HFFc6 (cell line): ENCODE measurements at places on chromosomes 7 and 10. TPM values are rescaled to one million over a fixed set of nuclear protein-coding genes. Genes with fewer than 3 reads are reported as not detected.

DNA sequence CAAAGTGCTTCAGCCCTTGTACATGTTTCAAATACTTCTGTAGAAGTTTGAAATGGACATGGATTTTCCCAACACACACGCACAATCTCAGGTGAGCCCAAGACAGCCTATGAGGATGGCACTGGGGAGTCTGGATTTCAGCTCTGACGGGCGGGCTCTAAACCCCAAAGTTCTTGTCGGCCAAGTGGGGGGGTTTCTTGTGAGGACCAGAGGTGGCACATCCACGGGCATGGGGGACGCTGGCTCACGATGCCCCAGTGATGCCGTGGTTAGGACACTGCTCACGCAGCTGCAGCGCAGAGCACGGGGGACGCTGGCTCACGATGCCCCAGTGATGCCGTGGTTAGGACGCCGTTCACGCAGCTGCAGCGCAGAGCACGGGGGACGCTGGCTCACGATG, 280.1 kb downstream of the DNAJB6 start:
- peaks cover 5% of the 10 kb centered on the region for H3K36me3 ChIP-seq
- H3K27ac ChIP-seq: no peak overlapping the region
- no peaks in the 10 kb centered on the region for H3K4me1 ChIP-seq

The CPVL gene
- not detected in 3 replicates for total RNA-seq

DNA sequence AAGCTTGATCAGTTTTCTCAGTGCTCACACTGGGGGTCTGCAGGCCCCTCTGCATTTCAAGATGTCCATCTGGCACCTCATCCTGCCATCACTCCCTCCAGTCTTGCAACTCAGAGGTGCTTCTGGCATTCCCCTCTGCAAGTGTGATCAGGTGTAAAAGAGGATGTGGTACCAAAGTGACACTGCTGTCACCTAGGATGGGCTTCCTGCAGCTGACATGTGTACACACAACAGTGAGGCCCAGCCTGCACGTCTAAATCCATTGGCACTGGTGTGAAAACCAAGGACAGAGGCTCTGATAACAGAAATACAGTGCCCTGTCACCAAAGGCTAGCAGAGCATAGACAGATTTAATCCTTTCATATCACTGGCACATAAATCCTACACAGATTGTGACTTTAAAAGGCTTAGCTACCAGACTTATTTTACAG, 162.5 kb upstream of the CELF2 start:
- peaks cover 3% of the 10 kb centered on the region for H3K27me3 ChIP-seq
- no peak overlapping the region for H3K27ac ChIP-seq
- no peak for DNase-seq
- H3K4me3 ChIP-seq: no peak overlapping the region

GRCh38 chr7:77569514-77570232, 32.6 kb downstream of the PTPN12 start:
- peaks cover 65% of the 10 kb centered on the region for H3K4me1 ChIP-seq
- H3K36me3 ChIP-seq: peaks cover 32% of the 10 kb centered on the region
- H3K4me3 ChIP-seq: peak overlapping the region; percentile 45; the same call in 1 of the 2 replicates
- peak; percentile 12 for DNase-seq
- no peaks in the 10 kb centered on the region; the same call in 1 of the 2 replicates for H3K27me3 ChIP-seq
- H3K27ac ChIP-seq: peak overlapping the region; percentile 89

DNA sequence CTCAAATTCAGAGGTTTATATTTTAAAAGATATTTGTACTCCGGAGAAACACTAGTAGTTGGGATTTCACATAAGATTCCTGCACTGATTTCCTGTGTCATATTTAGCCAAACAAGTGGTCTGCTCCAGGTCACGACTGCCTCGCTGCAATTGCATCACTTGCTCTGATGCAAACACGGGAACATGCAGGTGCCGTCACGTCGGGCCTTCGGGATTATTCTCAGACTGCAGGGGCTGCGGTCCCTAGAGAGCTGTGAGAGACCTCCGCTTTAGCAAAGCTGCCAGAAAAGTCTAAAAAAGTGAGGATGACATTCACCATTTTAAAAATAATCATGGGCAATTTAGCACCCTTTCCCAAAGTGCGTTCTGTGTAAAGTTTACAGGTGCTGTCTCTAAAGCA, 93.5 kb upstream of the DDC start:
- DNase-seq: no peak
- peaks cover 4% of the 10 kb centered on the region; the same call in 1 of the 2 replicates for H3K36me3 ChIP-seq
- peaks cover 51% of the 10 kb centered on the region for H3K4me1 ChIP-seq

- DNase-seq: no peak
- no peak overlapping the region for H3K27ac ChIP-seq
- no peak overlapping the region for H3K4me3 ChIP-seq
- no peaks in the 10 kb centered on the region; the same call in 1 of the 2 replicates for H3K27me3 ChIP-seq
These were observed 42.8 kb upstream of the AKR1C2 start for GRCh38 chr10:5046410-5046809.

- H3K27me3 ChIP-seq: no peaks in the 10 kb centered on the region; the same call in 1 of the 2 replicates
- peaks cover 61% of the 10 kb centered on the region for H3K4me1 ChIP-seq
- no peaks in the 10 kb centered on the region for H3K36me3 ChIP-seq
- H3K4me3 ChIP-seq: no peak overlapping the region
- no peak overlapping the region; the same call in 1 of the 2 replicates for H3K27ac ChIP-seq
These were observed 189.1 kb upstream of the INHBA start for GRCh38 chr7:41891950-41892349.

DNA sequence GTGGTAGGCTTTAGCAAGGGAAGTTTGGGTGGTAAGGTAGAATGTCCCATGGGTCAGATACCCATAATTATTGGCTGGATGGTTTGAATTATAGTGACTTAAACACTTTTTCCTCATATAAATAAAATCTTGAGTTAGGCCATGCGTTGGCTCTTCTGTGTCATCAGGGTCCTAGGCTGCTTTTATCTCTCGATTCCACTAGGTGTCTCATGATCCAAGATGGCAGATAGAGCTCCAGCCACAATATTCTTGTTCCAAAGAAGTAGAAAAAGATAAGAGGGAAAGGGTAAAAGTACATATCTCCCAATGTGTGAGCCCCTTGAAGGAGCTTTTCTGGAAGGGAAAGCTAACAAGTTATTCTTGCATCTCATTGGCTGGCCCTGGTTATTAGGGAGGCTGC, 144.7 kb downstream of the GRK5 start:
- no peak overlapping the region for H3K4me3 ChIP-seq
- H3K36me3 ChIP-seq: peaks cover 46% of the 10 kb centered on the region
- H3K27me3 ChIP-seq: peaks cover 6% of the 10 kb centered on the region
- no peak overlapping the region for H3K27ac ChIP-seq
- DNase-seq: no peak

- peaks cover 10% of the 10 kb centered on the region for H3K4me1 ChIP-seq
- H3K27ac ChIP-seq: no peak overlapping the region
- no peak overlapping the region for H3K4me3 ChIP-seq
- no peak for DNase-seq
- H3K27me3 ChIP-seq: peaks cover 2% of the 10 kb centered on the region; the same call in 1 of the 2 replicates
- H3K36me3 ChIP-seq: no peaks in the 10 kb centered on the region; the same call in 1 of the 2 replicates
These were observed 97.2 kb downstream of the KMT2C start for GRCh38 chr7:152338561-152338960.

DNA sequence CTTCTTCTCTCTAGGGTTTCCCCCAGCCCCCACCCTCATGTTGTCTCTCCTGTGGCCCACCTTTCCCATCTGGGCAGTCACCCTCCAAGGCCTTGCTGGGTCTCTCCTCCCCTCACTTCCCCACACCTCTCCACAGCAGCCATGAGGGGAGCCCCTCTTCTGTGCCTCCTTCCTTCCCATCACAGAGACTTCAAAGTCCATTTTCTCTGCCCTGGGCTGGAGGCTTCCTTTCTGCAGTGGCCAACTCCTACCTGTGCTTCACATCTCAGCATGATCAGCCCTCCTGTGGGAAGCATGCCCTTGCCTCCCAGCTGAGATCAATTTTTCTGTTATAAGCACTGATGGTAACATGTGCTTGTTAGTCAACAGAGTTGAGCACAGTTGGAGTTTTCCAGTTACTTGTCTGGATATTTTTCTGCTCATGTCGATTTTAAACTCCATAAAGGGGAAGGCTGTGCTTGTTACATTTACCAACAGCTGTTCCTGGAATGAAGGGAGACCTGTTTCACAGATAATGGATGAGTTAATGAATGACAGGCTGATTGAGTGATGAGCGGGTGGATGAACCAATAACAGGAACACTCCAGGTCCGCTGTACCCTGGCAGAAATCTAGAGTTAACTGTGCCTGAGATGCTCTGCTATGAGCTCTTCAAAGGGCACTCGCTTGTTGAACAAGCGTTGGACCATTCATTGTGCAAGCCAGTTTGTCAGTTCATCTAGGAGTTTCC, 71.4 kb upstream of the PRSS58 start:
- peaks cover 6% of the 10 kb centered on the region for H3K4me1 ChIP-seq
- H3K4me3 ChIP-seq: no peak overlapping the region
- no peak overlapping the region for H3K27ac ChIP-seq
- H3K36me3 ChIP-seq: no peaks in the 10 kb centered on the region

DNA sequence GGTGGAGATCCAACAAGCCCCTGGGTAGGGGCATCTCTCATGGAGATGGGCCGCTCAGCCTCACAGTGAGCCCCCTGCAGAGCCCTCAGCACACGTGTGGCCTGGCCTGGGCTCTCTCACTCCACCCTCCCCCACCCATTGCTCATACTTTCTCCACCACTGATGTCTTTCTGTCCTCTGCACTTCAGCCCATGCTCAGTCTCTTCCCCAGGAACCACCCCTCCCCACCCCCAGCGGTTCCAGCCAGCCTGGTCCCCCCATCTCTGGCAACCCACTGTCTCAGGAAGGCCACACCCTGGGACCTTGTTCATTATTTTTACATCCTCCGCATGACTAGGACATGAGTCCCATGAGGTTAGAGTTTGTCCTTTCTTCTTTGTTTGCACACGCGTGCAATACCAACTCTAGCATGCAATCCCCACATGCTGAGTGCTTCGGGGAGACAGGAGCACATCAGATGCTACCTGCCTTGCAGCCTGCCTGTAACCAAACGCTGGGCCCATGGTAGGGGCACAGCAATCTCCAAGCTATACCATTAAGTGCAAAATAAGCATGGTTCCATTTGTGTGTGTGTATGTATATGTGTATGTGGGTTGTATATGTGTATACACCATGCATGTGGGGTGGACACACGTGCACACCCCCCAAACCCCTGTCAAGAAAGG, 408.4 kb upstream of the FOXK1 start:
- no peak for DNase-seq
- no peaks in the 10 kb centered on the region for H3K4me1 ChIP-seq
- peaks cover 6% of the 10 kb centered on the region for H3K36me3 ChIP-seq
- H3K4me3 ChIP-seq: no peak overlapping the region
- no peak overlapping the region for H3K27ac ChIP-seq

DNA sequence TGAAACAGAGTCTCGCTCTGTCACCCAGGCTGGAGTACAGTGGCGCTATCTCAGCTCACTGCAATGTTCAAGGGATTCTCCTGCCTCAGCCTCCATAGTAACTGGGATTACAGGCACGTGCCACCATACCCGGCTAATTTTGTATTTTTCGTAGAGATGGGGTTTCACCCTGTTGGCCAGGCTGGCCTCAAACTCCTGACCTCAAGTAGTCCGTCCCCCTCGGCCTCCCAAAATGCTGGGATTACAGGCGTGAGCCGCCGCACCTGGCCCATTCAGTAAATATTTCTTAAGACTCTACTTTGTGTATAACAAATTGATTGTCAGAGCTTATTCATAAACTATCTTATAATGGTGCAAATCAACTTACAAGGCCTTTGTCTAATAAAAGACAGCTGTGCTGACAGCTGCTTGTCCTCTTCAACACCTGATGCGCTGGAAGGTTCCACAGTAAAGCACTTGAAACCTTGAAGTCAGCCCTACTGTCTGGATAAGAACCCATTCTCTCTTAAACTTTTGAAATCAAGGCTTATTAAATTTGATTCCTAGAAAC, 14.7 kb downstream of the ECHDC3 start:
- H3K4me3 ChIP-seq: no peak overlapping the region
- no peak overlapping the region; the same call in 1 of the 2 replicates for H3K27ac ChIP-seq
- DNase-seq: no peak
- peaks cover 14% of the 10 kb centered on the region for H3K4me1 ChIP-seq
- H3K36me3 ChIP-seq: no peaks in the 10 kb centered on the region
- H3K27me3 ChIP-seq: peaks cover 8% of the 10 kb centered on the region

GRCh38 chr10:95441547-95441923, 119.6 kb downstream of the SORBS1 start:
- H3K4me1 ChIP-seq: peaks cover 16% of the 10 kb centered on the region
- no peak for DNase-seq
- H3K27me3 ChIP-seq: peaks cover 15% of the 10 kb centered on the region
- H3K27ac ChIP-seq: no peak overlapping the region
- no peaks in the 10 kb centered on the region for H3K36me3 ChIP-seq

The NXPH1 gene
- total RNA-seq: not detected in 3 replicates

The GARIN1A gene
- 0.77 to 1.6 TPM (median 1.4 TPM) in 3 replicates for total RNA-seq

- peaks cover 29% of the 10 kb centered on the region for H3K27me3 ChIP-seq
- H3K36me3 ChIP-seq: no peaks in the 10 kb centered on the region
- H3K4me1 ChIP-seq: no peaks in the 10 kb centered on the region
- H3K4me3 ChIP-seq: no peak overlapping the region
These were observed 59.7 kb downstream of the CAMK2B start for GRCh38 chr7:44265728-44266127.

DNA sequence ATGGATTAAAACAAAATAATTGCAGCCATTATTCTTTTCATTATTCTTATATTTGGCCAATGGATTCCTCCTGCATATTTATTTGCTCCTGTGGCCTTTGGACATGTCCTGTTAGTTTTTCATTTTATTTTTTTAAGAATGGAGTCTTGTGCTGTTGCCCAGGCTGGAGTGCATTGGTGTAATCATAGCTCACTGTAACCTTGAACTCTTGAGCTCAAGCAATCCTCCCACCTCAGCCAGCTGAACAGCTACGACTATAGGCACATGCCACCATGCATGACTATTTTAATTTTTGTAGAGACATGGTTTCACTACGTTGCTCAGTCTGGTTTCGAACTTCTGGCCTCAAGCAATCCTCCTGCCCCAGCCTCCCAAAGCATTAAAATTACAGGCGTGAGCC, 42.7 kb upstream of the SRI start:
- no peaks in the 10 kb centered on the region; the same call in 1 of the 2 replicates for H3K36me3 ChIP-seq
- H3K4me3 ChIP-seq: no peak overlapping the region
- no peaks in the 10 kb centered on the region for H3K27me3 ChIP-seq
- H3K27ac ChIP-seq: no peak overlapping the region
- no peak for DNase-seq

DNA sequence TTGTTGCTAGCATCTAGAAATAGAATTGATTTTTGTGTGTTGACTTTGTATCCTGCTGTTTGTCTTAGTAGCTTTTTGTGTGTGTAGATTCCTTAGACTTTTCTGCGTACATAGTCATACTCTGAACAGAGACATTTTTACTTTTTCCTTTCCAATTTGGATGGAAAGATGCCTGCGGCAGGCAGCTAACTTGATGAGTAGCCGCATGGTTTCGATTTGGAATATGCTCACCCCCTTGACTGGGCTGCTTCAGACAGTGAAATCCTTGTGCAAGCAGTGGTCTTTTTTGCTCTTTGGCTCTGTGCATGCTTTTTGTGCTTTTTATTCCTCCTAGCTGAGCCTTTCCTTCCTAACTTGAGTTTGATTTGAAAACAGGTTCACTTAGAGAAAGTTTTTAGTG, 71.8 kb downstream of the HHEX start:
- peak overlapping the region; percentile 91 for H3K27ac ChIP-seq
- H3K4me1 ChIP-seq: peaks cover 44% of the 10 kb centered on the region
- H3K36me3 ChIP-seq: no peaks in the 10 kb centered on the region
- no peak for DNase-seq

The IL2RA gene
- total RNA-seq: not detected in 3 replicates

GRCh38 chr7:85736085-85736484, 549.2 kb upstream of the SEMA3D start:
- peaks cover 5% of the 10 kb centered on the region for H3K27me3 ChIP-seq
- DNase-seq: no peak
- H3K27ac ChIP-seq: no peak overlapping the region

The CPA1 gene
- total RNA-seq: not detected in 2 replicates

The CYP26A1 gene
- total RNA-seq: not detected in 3 replicates

- H3K27me3 ChIP-seq: no peaks in the 10 kb centered on the region
- H3K4me1 ChIP-seq: peaks cover 82% of the 10 kb centered on the region
- peak; percentile 82 for DNase-seq
- 0 out of 2 replicates have a peak, but pooled peaks cover 5% of the 10 kb centered on the region for H3K36me3 ChIP-seq
These were observed 241.4 kb upstream of the ZNF32 start for GRCh38 chr10:43890124-43890523.
